Naive thymus-derived CD4-positive, alpha-beta T cell (primary cell): ENCODE measurements at places on chromosomes 13 and 19. TPM values are rescaled to one million over a fixed set of nuclear protein-coding genes. Genes with fewer than 3 reads are reported as not detected.
A peak's percentile ranks its signal among the peaks of the same experiment; 100 is the strongest.

DNA sequence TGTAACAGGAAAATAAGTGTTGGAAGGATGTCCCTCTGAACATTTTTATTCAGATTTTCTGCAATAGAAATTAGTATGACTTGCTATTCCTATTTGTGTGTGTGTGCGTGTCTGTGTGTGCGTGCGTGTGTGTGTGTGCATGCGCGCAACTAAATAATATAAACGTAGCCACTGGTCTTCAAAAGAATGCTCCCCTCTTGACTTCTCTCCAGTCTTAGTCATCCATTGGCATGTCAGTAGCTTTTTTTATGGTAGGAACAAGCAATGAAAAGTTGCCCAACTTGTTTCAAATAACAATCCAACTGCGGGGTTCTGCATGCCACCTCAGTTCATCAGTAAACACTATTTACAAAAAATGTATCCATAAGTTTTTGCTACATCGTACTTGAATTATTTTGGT is 249.6 kb downstream of the GPC6 start:
- no peak for DNase-seq

GRCh38 chr13:77213644-77214043 is 113.2 kb downstream of the MYCBP2 start:
- no peak for DNase-seq

DNA sequence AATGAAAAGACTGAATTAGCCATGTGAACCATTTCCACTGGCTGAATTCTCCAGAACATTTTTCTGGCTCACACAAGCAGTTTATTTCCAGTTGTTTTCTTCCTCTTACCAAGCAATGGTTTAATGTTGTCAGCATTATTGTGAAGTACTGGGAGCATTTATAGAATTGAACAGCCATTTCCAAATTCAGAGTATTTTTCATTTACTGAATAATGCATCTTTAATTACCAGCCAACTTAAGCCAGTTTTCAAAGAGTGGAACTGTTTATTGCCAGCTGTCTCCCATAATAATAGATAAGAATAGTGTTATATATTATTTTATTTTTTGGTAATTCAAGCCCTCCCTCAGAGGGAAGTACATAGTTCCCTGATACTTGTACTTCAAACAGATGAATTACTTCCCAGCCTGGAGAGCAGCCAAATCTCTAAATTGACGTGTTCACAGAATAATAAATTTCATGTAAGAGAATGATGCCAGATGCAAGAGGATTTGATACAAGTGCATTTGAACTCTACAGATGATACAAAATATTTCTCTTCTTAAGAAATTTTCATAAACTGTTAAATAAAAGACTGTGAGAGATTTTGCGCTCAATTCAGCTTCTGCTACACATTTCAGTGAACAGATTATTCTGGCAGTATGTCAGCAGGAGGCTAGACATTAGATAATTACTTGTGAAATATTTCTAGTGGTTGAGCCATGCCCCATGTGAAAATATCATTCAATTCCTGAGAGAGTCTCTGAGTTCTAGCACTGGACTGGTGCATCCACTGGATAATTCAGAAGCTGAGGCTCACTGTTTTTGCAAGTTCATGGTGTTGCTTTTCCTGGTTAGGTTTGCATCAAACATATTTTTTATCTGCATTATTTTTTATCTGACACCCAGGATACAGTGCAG is 315.9 kb downstream of the SLC7A1 start:
- no peak for DNase-seq

AZU1 gene
- not detected for polyA plus RNA-seq

ZNF581 gene
- 39.5 TPM for polyA plus RNA-seq

SOHLH2 gene
- not detected for polyA plus RNA-seq

NCAN gene
- polyA plus RNA-seq: not detected

DNA sequence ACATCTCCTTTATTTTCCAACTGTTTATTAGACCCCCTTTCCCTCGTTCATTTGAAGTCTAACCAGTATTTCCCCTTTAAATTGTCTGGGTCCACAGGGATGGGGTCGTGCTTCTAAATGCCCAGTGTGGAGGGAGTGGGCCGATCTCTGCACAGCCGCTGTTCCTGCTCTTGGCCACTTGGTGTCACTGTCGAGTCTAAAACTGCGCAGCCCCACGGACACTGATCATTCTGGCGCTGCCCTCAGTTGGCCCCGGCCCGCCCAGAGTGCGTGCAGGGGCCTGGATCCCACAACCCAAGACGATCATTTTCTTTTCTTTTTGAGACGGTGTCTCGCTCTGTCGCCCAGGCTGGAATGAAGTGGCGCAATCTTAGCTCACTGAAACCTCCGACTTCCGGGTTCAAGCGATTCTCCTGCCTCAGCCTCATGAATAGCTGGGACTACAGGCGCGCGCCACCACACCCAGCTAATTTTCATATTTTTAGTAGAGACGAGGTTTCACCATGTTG is 12.0 kb downstream of the WDR88 start:
- peak; percentile 68 for DNase-seq
